RCC 7860 (cell line): ENCODE measurements at places on chromosomes 4 and X.
A peak's percentile ranks its signal among the peaks of the same experiment; 100 is the strongest.

GRCh38 chr4:123037804-123038203 is 115.4 kb upstream of the NUDT6 start:
- DNase-seq: peak; percentile 44

GRCh38 chrX:104113222-104113965 is 1.1 kb downstream of the ZCCHC18 start:
- peak; percentile 47 for DNase-seq

DNA sequence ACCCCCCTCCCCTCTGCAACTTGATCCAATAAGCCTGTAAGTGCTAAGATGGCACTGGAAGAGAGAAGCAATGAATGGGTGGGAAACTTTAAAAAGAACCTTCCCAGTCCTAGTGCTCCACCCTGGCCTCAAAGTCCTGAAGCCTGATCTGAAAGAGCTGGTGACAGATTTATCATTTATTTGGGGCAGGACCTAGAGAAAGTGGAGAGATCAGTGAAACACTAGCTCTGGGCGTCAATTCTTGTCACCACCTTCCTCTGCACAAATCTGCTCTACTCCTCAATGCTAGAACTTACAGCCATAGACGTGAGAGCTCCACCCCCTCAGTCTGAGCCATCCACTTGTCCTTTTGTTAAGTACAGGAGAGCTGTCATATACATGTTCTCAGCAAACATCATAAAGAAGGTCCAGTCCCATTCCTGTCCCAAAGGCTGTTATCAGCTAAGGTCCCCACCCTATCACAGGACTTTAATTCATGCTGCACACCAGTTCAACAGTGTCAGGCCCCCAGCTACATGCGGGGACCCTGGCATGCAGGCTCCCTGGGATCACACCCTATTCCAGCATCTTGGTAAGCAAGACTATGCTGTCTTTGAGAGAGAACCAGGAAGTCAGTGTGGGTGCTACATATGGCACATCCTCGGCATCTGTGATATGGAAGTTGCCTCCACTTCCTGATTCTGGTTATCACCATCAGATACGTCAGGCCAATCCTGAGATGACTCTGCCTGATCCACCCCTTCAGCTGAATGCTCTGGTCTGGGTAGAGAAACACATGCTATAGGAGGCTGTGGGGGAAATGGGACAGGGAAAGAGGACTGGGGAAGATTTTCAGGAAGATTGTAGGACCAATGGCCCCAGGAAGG is 2.3 kb downstream of the P2RY4 start:
- no peak for DNase-seq

GRCh38 chrX:148530464-148531077 is 30.2 kb downstream of the AFF2 start:
- DNase-seq: no peak

DNA sequence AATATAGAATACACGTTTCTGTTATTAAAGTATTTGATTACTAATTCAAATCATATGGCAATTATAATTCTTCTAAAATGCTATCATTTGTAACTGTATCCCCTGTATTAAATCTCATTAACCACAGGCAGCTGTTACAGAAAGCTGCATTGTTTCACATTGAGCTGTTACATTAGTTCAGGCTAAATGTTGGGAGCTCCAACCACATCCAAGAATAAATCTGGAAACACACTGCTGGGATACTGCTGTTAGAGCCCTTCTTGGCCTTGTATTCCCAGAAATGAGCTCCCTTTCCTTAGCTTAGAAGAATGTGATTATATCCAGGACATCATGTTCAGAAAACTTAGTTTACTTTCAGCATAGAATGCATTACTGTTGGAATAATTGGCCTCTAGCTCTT is 48.2 kb downstream of the GUCY1B1 start:
- DNase-seq: no peak

- no peak for DNase-seq
These were observed 72.6 kb downstream of the USP38 start for GRCh38 chr4:143257356-143257755.

GRCh38 chr4:66590488-66591215 is 920.4 kb upstream of the EPHA5 start:
- DNase-seq: no peak

- no peak for DNase-seq
These were observed 321.0 kb upstream of the CXXC4 start for GRCh38 chr4:104815665-104816064.

DNA sequence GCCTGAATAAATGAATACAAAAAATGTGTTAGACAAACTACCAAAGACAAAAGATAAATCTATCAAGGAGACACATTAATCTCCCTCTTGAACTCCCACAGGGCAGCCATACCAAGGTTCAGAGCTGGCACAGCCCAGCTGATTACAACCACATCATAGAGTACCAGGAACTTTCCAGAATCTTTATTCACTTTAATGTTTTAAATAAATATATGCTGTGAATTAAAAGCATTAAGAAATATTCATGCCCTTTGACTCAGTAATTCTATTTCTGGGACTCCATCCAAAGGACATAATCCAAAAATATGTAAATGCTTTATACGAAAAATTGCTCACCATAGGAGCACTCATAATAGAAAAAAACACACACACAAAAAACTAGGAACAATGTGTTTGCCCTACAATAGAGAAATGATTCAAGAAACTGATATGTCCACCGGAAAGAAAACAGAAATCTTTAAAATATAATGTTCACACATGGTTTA is 126.0 kb downstream of the LDB2 start:
- DNase-seq: no peak

DNA sequence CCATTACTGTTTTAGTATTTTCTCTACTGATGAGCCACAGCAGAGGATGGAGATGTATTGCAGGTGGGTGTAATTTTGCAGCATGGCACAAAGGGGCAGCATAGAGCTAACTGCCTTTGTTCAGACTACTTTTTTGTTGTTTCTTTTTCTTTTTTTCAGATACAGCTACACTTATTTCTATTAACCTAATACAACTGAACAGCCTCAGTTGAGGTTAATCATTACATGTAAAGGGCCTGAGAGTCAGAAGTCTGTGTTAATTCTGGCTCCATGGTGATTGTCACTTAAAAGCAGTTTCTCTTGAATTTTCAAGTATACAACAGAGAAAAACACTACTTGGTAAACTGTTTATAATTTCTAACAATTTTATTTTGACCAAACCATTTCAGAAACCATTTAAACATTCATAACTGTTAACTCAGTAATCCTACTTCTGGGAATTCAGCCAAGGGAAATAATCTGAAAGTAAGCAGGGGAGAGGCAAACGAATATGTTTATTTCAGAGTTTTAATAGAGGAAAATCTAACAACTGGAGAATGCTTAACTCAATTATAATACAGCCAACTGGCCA is 13.9 kb upstream of the PPEF2 start:
- peak; percentile 22 for DNase-seq

GRCh38 chr4:157170321-157170720 is 50.2 kb upstream of the GRIA2 start:
- no peak for DNase-seq

DNA sequence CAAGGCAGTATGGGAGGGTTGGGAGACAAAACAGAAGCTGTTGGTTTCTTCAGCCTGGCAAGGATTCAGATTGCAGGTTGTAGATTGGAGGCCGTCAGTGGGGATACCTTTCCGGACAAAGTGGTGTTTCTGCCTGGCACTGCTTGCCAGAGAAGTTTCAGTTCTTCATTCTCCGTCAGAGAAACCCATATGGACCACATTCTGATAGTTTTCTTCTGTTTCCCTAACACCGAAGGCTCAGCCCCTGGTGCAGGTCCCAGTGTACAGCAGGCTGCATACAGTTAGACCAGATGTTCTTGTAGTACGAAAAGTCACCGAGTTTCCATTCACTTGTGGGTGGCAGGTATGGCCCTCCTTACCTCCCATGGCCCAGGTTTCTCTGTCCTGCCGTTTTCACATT is 107.3 kb downstream of the PTTG2 start:
- DNase-seq: no peak

DNA sequence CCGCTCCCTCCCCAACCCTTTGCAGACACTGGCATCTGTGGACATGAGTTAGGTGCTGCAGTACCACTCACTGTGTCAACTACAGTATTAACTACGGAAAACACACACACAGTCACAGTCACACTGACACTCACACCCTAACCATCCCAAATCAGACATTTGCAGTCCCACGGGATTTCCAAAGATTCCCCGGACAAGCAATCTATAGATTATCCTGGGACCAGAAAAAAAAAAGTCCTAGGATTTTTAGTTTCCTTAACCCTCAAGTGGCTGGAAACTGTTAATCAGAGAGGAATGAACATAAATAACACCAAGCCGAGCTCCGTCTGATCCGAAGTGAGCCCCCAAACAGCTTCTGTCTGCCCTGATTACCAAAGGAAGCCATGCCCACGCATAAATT is 81.9 kb upstream of the DHRSX start:
- no peak for DNase-seq

DNA sequence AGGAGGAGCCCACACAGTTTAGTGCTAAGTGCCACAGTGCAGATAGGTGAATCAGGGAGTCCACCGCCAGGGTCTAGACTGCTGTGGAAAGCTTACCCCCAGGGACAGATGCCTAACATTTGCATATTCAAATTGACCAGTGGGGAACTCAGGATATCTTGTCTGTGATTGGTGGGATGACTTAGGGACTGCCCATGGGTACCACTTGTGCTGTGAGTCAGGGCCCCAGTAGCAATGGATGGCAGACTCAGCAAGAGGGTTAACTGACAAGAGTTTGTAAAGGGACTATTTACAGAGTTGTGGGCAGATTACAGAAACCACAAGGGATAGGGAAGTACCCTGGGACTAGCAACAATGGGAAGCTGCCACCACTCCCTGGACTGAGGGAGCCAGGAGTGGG is 282.1 kb downstream of the BCOR start:
- peak; percentile 32 for DNase-seq

- peak; percentile 33 for DNase-seq
These were observed 5.2 kb downstream of the YIPF6 start for GRCh38 chrX:68503836-68504636.

GRCh38 chr4:86487738-86488348 is 106.3 kb upstream of the PTPN13 start:
- DNase-seq: no peak

- no peak for DNase-seq
These were observed 243.8 kb downstream of the PPP3CA start for GRCh38 chr4:101103381-101104142.

DNA sequence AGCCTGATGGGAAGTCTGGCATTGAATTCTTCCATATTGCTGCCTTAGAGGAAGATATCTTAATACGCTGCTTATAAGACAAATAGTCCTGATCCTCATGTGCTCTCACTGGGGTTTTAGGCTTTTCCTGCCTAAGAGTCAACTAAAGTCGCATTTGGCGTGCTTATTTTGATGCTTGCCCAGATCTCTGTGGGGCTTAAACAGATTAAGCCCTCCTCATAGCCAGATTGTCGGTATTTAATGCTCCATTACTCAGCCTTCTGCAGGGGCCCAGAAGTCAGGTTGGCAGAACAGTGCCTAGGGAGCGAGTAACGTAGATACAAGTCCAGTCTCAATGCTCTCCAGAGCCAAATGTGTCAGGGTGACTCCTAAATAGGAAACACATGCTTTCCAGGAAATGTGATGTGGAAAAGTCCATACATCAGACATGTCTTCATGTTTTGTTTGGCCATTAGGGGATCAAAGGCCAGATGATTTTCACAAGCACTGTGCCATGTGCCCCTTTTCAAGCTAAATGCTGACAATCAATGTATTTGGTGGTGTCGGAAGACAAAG is 262.8 kb downstream of the PRDM5 start:
- no peak for DNase-seq

DNA sequence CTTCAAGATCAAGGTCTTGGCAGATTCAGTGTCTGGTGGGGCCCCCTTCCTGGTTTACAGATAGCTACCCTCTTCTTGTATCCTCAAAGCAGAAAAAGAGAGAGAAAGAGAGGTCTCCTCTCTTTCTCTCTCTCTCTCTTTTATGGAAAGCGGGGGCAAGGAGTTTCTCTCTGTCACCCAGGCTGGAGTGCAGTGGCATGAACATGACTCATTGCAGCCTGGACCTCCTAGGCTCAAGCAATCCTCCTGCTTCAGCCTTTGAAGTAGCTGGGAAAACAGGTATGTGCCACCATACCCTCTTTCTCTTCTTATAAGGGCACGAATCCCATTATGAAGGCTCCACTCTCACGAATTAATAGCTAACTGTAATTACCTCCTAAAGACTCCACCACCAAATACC is 20.2 kb downstream of the RAB9B start:
- DNase-seq: no peak

GRCh38 chr4:164373021-164373420 is 380.9 kb upstream of the SMIM31 start:
- no peak for DNase-seq

GRCh38 chr4:184587221-184587620 is 62.0 kb downstream of the CASP3 start:
- DNase-seq: no peak

DNA sequence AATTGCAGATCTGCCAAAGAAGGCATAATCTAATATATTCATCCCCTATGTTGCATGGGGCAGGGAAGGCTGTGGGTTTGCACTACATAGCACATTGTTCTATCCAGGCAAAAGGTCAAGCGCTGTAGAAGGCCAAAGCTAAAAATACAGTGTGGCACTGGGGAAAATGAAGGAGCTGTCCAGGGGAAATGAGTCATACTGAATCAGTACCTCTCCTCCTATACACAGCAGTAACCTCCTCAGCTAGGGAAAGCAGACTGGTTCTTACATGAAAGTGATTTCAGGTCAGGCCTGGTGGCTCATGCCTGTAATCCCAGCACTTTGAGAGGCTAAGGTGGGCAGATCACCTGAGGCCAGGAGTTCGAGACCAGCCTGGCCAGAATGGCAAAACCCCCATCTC is 31.0 kb upstream of the SLC25A4 start:
- DNase-seq: peak; percentile 76

DNA sequence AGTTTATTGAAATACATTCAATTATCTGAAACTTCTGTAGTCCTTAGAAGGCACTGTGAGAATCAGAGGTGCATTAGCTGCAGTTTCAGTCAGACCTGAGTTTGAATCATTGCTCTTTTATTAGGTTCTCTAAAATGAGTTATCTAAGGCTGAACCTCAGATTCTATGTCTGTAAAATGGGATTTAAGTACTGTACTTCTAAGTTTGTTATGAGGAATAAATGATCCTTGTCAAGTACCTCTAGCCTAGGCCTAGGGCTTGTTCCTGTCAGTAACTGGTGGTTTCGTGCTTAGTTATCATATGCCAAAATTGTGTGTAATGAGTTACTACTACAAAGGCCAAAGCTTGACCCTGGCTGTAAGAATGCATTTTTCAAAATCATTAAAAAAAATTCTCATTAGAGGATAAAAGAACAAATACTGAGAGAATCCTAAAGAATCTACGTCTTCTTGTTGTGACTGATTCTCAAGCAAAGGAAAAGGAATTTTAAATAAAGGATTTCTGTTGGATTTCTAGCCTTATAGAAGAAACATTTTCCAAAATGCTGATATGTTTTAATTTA is 65.8 kb downstream of the SLIT2 start:
- DNase-seq: no peak

GRCh38 chr4:174983128-174983750 is 65.1 kb downstream of the ADAM29 start:
- no peak for DNase-seq

DNA sequence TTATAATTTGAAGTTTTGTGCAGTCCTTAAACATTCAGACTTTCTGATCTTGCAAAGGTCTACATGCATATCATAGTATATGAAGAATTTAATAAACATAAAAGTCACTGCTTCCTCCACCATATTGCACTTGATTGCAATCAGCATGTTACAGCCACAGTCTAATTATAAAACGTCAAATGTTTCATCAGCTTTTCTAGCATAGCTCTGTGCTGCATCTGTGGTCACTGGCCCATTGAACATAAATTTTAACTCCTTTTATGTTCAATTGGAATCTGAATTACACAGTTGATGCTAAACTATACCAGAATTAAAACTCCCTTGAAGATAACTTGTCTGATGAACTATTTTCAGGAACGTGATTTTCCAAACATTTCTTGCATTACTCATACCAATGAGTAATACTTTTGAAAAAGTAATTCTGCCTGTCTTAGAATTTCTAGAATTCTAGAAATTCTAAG is 329.1 kb downstream of the GALNTL6 start:
- peak; percentile 45 for DNase-seq
